Trophoblast cell (in vitro differentiated cells and primary cell): ENCODE measurements at places on chromosomes 5 and 9.

GRCh38 chr9:137021979-137022661 lies 5.9 kb downstream of the ABCA2 start:
- peak; percentile 83 for DNase-seq

DNA sequence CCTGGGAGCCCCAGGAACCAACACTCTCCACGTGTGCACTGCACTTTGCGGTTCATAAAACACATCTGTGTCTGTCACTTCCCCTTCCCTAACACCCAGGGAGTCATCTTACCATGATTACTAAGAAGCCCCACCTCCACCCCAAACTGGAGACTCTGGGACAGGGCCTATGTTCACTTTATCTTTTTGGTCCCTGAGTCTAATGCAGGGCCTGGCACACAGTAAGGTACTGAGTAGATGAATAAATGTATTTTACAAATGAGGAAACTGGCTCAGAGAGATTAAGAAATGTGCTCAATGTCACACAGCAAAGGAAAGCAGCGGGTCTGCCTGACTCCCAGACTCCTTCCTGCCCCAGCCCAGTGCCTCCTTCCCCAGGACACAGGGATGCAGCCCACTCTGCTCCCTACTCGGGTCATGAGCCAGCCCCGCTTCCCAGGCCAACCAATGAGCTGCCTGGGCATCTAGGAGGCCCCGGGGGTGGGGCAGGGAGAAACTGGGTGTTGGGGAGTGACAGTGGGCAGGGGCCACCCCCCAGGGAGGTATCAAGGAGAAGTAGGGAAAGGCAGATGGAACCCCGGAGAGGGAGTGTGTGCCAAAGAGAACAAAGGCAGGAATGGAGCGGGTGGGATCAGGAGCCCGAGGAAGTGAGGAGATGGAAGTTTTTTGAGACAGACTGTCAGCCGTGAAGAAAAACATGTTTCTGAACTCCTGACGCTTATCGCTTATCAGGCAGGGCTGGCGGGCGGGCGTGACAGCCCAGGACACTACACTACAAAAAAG lies 30.5 kb downstream of the SHB start:
- no peak for DNase-seq

DNA sequence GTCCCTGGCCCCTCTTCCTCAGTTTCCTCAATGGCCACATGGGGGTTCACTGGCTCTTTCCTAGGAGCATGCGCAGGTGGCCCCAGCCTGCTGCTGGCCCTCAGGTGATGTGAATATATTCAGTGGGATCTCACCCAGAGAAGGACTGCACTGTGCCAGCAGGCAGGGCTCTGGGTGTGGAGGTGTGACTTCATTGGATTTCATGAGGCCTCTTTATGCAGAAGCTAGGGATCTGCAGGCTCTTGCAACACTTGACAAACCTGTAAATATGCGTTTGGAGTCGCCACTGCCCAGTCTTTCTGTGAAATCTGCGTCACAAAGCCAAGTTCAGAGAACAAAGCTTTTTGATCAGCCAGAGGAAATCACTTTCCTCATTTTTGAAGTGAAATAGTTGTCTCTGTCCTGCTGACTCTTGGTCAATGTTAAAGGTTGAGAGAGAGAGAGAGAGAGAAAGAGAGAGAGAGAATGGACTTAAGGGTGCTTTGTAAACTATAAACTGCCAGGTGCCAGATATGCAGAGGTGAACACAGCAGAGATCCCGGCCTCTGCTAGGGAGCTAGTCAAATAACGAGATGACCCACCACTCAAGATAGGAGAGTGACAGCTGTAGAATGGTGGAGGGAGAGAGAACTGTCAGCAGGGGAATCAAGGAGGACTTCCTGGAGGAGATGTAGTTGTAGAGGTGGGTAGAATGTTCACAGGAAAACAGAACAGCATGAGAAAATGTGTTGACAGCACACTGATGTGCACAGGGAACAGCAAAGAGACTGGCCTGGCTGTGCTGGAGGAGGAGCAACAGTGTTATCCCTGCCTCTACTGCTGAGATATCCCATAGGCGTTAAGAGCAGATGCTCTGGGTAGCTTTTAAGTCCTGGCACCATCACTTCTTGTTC lies 167.0 kb upstream of the ZNF618 start:
- no peak for DNase-seq

- DNase-seq, result no peak
Measured at GRCh38 chr9:127161081-127161624, 38.7 kb upstream of the ANGPTL2 start.

GRCh38 chr5:73797132-73797510 lies 171.1 kb downstream of the ARHGEF28 start:
- no peak for DNase-seq

- DNase-seq, result no peak
Measured at GRCh38 chr9:135055181-135055580, 32.3 kb upstream of the OLFM1 start.

DNA sequence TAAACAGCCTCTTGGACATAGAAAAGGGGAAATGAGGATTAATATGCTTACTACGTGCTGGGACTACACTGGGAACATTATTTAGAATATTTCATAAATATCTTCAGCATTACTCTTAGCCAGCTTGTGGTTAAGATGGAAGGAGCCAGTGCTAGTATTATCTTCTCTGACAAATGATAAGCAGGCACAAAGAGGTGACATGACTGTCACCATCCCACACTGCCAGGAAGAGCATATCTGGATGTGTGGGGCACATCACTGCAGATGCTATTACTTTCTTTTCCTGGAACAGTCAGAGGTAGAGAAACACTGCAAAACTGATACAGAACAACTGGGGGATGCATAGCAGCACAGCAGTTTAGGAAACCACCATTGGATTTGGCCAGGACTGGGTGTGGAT lies 281.0 kb upstream of the TNC start:
- no peak for DNase-seq
